SJSA1 (cell line): ENCODE measurements at places on chromosomes 6 and 20. TPM values are rescaled to one million over a fixed set of nuclear protein-coding genes. Genes with fewer than 3 reads are reported as not detected.

Gene SNX3
- total RNA-seq, result 254 and 263 TPM in 2 replicates

- H3K4me1 ChIP-seq, result peaks cover 66% of the 10 kb centered on the region
- peak; percentile 60 for DNase-seq
- peak overlapping the region; percentile 89 for H3K27ac ChIP-seq
Measured at GRCh38 chr6:98579079-98579478, 255.3 kb upstream of the POU3F2 start.

GRCh38 chr6:139905404-139906052, 531.1 kb upstream of the CITED2 start:
- no peaks in the 10 kb centered on the region for H3K36me3 ChIP-seq
- no peaks in the 10 kb centered on the region for H3K27me3 ChIP-seq
- H3K27ac ChIP-seq, result no peak overlapping the region
- no peak overlapping the region for H3K4me3 ChIP-seq

- no peak overlapping the region for H3K27ac ChIP-seq
- DNase-seq, result no peak
- H3K27me3 ChIP-seq, result no peaks in the 10 kb centered on the region
- no peaks in the 10 kb centered on the region for H3K4me1 ChIP-seq
- H3K4me3 ChIP-seq, result no peak overlapping the region
Measured at GRCh38 chr6:168218785-168219566, 100.6 kb downstream of the DACT2 start.

DNA sequence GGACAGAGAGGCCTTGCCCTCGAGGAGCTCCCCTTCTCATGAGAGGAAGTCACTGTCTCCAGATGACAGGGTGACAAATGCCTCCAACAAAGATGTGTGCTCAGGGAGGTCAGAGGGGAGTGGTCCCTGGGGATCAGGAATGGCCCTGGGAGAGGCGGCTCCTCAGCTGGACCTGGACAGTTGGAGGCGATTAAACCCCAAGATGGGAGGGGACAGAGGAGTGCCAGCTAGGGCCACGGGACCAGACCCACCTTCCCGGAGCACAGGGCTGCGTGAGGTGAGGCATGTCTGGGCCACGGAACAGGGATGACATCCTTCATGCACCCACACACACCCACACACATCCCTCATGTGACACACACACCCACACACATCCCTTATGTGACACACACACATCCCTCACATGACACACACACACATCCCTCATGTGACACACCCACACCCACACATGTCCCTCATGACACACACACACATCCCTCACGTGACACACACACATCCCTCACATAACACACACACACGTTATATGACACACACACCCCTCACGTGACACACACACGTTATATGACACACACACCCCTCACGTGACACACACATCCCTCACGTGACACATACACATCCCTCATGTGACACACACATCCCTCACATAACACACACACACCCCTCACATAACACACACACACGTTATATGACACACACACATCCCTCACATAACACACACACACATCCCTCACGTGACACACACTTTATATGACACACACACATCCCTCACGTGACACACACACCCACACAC, 57.4 kb upstream of the SLCO4A1 start:
- no peak overlapping the region for H3K27ac ChIP-seq
- peaks cover 76% of the 10 kb centered on the region for H3K27me3 ChIP-seq
- H3K36me3 ChIP-seq, result no peaks in the 10 kb centered on the region
- no peak overlapping the region for H3K4me3 ChIP-seq

GRCh38 chr6:162478192-162478671, 249.3 kb downstream of the PRKN start:
- no peaks in the 10 kb centered on the region for H3K36me3 ChIP-seq
- no peak overlapping the region for H3K4me3 ChIP-seq
- H3K4me1 ChIP-seq, result no peaks in the 10 kb centered on the region
- no peak for DNase-seq
- H3K27me3 ChIP-seq, result no peaks in the 10 kb centered on the region

DNA sequence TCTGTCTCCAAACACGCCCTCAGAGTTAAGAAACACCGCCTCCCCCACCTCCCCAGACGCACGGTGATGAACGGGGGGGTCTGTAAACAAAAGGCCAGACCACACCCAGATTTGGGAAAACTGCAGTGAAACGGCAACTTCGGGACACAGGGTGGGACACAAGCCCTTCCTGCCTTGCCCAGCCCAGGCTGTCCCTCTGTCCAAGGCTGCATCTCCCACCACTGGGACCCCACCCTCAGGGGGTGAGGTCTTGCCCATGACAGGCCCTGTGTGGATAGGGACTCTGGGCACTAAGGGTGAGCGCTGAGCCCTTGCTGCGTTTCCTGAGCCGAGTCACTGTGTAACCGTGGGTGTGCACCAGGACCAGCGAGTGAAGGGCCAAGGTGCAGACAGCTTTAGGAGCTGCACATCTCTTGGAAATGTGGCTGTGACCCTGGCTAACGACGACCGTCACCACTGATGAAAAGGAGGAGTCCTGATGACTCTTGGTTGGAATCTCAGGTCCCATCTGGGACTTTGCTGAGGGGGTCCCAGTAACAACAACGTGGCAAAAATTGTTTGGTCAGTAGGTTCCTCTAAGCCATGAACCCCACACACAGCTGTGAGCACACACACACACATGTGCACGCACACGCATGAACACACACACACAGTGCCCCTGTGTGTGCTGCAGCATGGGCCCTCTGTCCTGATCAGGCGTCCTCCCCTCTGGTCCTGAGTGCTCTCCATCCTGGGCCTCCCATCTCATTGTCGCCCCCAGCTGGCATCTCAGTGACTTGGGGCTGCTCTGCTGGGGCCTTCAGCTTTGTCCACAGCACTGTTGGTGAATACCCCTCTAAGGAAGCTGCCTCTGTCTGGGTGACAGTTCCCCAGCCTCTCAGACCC, 100.6 kb downstream of the RAMACL start:
- no peak overlapping the region for H3K4me3 ChIP-seq
- no peaks in the 10 kb centered on the region for H3K27me3 ChIP-seq
- H3K27ac ChIP-seq, result no peak overlapping the region

- H3K36me3 ChIP-seq, result peaks cover 8% of the 10 kb centered on the region
- H3K4me1 ChIP-seq, result peaks cover 49% of the 10 kb centered on the region
- DNase-seq, result no peak
- H3K27ac ChIP-seq, result no peak overlapping the region
- H3K4me3 ChIP-seq, result no peak overlapping the region
Measured at GRCh38 chr6:143692696-143693095, 14.9 kb downstream of the PHACTR2 start.

Gene SIRPG
- total RNA-seq, result not detected in 2 replicates

DNA sequence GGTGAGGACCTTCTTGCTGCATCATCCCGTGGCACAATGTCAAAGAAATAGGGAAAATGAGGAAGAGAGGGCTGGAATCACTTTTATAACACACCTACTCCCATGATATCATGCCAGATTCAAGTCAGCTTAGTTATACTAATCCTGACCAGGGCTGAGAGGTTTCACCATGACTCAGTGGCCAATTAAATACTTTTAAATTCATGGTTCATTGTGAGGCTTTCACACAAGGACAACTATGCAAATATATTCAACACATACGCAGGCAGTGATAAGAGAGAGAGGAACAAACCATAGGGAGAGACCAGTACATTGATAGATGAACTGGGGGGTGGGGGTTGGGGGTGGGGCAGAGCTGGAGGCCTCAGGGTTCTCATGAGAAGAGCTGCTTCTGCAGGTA, 313.1 kb downstream of the LRFN2 start:
- no peaks in the 10 kb centered on the region for H3K27me3 ChIP-seq
- H3K36me3 ChIP-seq, result no peaks in the 10 kb centered on the region
- no peak overlapping the region for H3K27ac ChIP-seq
- no peaks in the 10 kb centered on the region for H3K4me1 ChIP-seq
- no peak overlapping the region for H3K4me3 ChIP-seq

DNA sequence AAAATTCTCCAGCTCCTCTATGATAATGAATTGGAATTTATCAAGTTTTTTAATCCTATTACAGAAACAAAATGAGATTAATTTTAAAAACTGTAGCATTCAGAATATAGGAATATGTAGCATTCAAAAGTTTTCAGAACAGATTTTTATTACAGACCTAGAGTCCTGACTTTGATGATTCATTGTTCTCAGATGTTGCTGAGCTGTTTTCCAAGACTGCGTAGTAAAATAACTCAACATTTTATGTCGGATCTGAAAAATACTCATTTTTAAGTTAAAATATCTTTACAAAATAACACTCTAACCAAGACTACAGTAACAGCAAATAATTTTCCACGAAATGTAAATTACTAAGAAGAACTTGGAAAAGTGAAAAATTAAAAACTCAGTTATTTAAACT, 67.1 kb downstream of the SYCP2 start:
- H3K27ac ChIP-seq, result no peak overlapping the region
- H3K27me3 ChIP-seq, result no peaks in the 10 kb centered on the region
- no peak for DNase-seq

- no peak overlapping the region for H3K4me3 ChIP-seq
- H3K4me1 ChIP-seq, result peaks cover 13% of the 10 kb centered on the region
- no peak overlapping the region for H3K27ac ChIP-seq
- no peak for DNase-seq
- no peaks in the 10 kb centered on the region for H3K36me3 ChIP-seq
- H3K27me3 ChIP-seq, result no peaks in the 10 kb centered on the region
Measured at GRCh38 chr6:75855052-75855451, 106.0 kb downstream of the MYO6 start.

GRCh38 chr6:53662457-53662856, 3.1 kb downstream of the KLHL31 start:
- DNase-seq, result no peak
- H3K36me3 ChIP-seq, result no peaks in the 10 kb centered on the region
- H3K4me1 ChIP-seq, result peaks cover 10% of the 10 kb centered on the region
- H3K27ac ChIP-seq, result no peak overlapping the region
- no peaks in the 10 kb centered on the region for H3K27me3 ChIP-seq
- no peak overlapping the region for H3K4me3 ChIP-seq

DNA sequence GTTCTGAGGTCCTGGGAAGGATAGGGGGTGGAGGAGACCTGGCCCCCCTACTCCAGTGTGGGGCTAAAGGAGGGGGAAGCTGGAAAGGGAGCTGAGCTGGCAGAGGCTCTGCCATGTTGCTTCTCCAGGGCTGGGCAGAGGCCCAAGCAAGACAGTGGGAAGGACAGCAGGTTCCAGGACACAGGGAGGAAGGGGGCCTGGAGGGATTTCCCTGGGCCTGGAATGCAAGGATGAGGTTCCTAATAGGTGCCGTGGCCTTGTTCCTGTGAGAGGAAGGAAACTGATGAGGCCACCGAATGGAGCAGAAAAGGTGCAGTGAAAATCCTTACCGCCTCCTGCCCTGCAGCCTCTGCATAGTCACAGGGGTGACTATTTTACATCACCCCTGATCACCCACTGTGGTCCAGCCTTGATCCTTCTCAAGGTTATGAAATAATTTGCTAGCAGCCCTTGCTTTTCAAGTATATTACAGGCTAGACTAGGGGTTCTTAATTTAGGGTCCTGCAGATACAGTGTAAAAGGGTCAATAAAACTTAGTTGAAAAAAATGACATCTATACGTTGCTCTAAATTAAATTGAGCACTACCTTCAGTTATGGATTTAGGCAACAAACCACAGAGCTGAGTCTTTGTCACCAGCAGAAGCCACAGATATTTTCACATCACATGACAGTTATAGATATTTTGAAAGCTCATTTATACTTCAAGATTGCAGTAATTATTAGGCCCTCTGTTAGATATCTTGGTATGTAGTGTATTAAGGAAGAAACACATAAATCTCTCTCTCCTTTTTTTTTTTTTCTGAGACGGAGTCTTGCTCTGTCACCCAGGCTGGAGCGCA, 45.7 kb upstream of the RNF24 start:
- H3K36me3 ChIP-seq, result no peaks in the 10 kb centered on the region
- H3K27ac ChIP-seq, result no peak overlapping the region
- DNase-seq, result no peak
- no peaks in the 10 kb centered on the region for H3K27me3 ChIP-seq
- peaks cover 34% of the 10 kb centered on the region for H3K4me1 ChIP-seq

GRCh38 chr20:12902992-12903391, 105.8 kb upstream of the SPTLC3 start:
- no peak overlapping the region for H3K4me3 ChIP-seq
- H3K27ac ChIP-seq, result no peak overlapping the region
- no peak for DNase-seq
- H3K4me1 ChIP-seq, result no peaks in the 10 kb centered on the region

DNA sequence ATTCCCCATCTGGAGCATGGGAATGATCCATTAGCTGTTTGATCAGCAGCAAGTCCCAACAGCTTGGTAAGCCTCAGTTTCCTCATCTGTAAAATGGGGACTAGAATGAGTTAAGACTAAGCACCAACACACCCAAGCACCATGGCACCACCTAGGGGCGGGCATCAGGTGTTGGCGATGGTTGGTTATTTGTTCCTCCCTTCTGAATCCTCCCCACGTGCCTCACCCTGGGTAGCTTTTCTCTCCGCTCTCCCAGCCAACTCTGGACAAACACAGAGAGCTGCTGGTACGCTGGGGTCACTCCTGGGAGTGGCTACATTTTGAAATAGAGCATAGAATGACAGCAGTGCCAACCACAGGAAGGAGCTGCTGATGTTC, 13.3 kb upstream of the ITPR3 start:
- no peaks in the 10 kb centered on the region; the same call in 1 of the 2 replicates for H3K4me1 ChIP-seq
- H3K27me3 ChIP-seq, result no peaks in the 10 kb centered on the region
- no peak overlapping the region for H3K4me3 ChIP-seq
- no peak for DNase-seq
- H3K36me3 ChIP-seq, result no peaks in the 10 kb centered on the region
- no peak overlapping the region for H3K27ac ChIP-seq

Gene LSM2
- total RNA-seq, result 72.6 and 89.4 TPM in 2 replicates
